NCI-H446 treated with DMSO at 0.1 percent for 48 hours (cell line): ENCODE measurements at places on chromosomes 12 and 14.

DNA sequence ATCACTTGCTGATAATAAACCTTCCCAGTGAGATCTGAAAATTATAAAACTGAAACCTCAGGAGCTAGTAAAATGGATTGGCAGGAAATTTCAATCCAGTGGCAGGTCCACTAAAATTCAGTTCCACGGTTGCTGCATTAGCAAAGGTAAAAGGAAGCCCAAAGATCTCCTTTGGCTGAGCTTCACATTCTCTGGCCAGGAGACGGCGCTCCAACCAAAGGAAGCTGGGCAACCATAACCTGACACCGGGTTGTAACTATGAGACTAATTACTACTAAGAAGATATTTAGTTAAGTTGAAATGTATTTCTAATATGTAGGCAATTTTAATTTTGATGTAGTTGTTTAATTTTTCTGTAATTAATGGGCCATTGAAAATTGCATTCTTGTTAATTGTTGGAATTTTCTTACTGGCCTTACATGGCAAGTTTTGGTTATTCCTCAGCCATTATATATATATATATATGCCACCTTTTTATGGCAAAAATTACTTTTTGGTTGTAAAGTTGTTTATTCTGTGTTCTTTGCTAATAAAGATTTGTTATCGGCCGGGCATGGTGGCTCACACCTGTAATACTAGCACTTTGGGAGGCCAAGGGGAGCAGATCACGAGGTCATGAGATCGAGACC, 17.0 kb downstream of the OR8S1 start:
- DNase-seq, result peak; percentile 12

- no peak for DNase-seq
Measured at GRCh38 chr12:78448692-78449091, 415.9 kb upstream of the SYT1 start.

GRCh38 chr14:49942090-49942489, 49.2 kb downstream of the ARF6 start:
- DNase-seq, result peak; percentile 36

DNA sequence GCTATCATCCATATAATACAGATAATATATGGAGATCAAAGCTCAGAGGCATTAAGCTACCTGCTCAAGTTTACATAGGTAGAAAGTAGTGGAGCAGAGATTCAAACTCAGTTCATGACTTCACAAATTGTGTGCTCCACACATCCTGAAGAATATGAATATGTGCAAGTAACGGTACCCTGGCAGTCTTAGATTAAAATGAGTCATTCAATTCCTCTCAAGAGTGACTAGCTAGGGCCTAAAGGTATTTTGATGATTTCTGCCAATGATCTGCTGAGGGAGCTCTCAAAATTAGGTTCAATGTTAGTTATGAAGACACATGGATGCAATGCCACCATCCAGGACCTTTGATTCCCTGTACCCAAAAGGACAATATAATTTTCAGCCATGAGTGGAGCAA, 58.9 kb downstream of the GRIP1 start:
- DNase-seq, result no peak
